ENCODE measurements at places on chromosomes 2 and 18. TPM values are rescaled to one million over a fixed set of nuclear protein-coding genes. Genes with fewer than 3 reads are reported as not detected.

ATP9B gene
- 56.9 TPM for total RNA-seq

BUB1 gene
- total RNA-seq: 0.44 TPM

RTP5 gene
- total RNA-seq: not detected

WDR7 gene
- 39.0 TPM for total RNA-seq

WDR43 gene
- 32.2 TPM for total RNA-seq

NOSTRIN gene
- total RNA-seq: 42.4 TPM

CXCR4 gene
- 33.1 TPM for total RNA-seq

KCNF1 gene
- total RNA-seq: not detected

CRYGD gene
- not detected for total RNA-seq

ANKRD36 gene
- total RNA-seq: 58.0 TPM

KRCC1 gene
- total RNA-seq: 29.4 TPM

ABCB6 gene
- total RNA-seq: 34.3 TPM

SCYGR4 gene
- total RNA-seq: not detected

TMEM178A gene
- 12.9 TPM for total RNA-seq

LIMS4 gene
- 3.6 TPM for total RNA-seq

LRRC30 gene
- not detected for total RNA-seq

ACMSD gene
- not detected for total RNA-seq

ANKRD29 gene
- total RNA-seq: 13.7 TPM

OXER1 gene
- 0.60 TPM for total RNA-seq

G6PC2 gene
- total RNA-seq: not detected

AMMECR1L gene
- 15.1 TPM for total RNA-seq

All from tibial nerve (tissue), 4 donors.